Osteoblast (primary cell): ENCODE measurements at places on chromosomes 12 and 14.

- no peak for DNase-seq
Observed at GRCh38 chr14:67883717-67884116, 64.1 kb downstream of the RAD51B start.

DNA sequence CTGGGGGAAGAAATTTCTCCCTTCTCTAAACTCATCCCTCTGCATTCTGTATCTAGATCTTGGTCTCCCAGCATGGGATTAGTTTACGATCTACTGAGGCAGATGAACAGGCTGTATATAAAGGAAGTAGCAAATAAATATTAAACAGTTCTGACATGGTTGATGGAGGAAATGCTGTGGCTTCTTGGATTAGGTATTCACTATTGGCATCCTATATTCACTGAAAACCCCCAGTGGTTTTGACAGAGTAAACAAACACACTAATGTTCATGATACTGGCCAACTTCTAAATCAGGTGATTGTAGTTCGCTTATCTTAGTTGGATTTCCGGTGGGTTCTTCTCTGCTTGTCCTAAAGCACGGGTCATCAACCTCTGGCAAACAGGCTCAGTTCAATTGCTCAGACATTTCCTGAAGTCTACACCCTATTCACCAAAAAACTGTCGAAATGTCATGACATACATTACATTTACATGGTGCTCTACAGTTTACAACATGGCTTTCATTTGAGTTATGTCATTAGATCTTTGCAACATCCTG is 433.9 kb downstream of the EGLN3 start:
- DNase-seq = no peak

GRCh38 chr14:80100681-80101080 is 110.6 kb downstream of the DIO2 start:
- DNase-seq = no peak

GRCh38 chr12:81143057-81143456 is 65.2 kb downstream of the ACSS3 start:
- no peak for DNase-seq

DNA sequence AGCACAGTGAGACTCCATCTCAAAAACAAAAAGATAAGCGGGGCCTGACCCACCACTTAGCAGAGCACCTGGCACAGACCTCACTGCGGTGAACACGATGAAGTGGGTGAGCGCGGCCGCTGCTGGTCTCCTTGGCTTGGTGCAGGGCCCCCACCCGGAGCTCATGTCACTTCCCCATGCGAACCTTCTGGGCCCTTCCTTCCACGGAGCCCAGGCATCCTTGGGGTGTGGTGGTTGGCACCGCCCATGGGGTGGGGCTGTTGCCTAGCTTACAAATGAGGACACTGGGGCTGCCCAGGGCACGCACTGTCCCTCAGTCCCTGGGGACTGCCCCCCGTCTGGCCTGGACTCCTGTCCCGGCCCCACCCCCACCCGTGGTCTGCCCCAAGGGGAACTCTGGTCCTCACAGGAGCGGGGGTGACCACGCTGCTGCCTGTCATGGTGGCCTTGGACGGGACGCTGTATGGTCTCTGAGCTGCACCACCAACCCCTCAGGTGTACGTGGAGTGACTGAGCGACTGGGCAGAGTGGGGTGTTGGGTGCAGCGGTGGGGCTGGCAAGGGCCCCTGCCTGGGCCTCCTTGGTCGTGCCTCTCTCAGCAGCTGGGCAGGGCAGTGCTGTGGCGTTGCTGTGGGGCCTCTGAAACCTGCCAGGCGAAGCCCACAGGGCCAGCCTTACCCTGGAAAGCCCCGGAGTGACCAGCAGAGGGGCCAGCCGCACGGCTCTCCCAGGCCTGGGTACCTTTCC is 15.3 kb downstream of the FBRSL1 start:
- DNase-seq = no peak

- DNase-seq = peak; percentile 94
Observed at GRCh38 chr14:35336494-35337268, 44.5 kb downstream of the PSMA6 start.
